CD4-positive, alpha-beta T cell treated with Interferon alpha-2 for 1 hour (primary cell): ENCODE measurements at places on chromosomes 12 and 14.
A peak's percentile ranks its signal among the peaks of the same experiment; 100 is the strongest.

GRCh38 chr12:59973515-59973914 is 377.7 kb downstream of the SLC16A7 start:
- no peak for DNase-seq

DNA sequence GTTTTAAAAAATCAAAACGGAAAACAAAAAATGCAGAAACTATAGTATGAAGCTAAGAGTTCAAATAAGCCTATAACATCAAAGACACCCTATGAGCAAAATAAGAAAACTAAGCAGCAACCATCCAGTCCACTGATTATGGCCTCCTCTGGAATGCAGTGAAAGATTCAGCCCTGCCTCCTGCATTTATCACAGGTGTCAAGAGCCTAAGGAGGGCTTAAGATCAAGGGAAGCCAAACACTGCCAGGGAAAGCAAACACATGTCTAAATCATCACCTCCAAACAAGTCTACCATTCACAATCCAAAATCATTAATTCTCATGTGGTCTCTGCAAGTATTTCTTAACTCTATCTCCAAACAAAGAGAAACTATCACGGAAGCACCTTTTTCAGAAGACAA is 28.4 kb downstream of the SARNP start:
- DNase-seq: no peak

DNA sequence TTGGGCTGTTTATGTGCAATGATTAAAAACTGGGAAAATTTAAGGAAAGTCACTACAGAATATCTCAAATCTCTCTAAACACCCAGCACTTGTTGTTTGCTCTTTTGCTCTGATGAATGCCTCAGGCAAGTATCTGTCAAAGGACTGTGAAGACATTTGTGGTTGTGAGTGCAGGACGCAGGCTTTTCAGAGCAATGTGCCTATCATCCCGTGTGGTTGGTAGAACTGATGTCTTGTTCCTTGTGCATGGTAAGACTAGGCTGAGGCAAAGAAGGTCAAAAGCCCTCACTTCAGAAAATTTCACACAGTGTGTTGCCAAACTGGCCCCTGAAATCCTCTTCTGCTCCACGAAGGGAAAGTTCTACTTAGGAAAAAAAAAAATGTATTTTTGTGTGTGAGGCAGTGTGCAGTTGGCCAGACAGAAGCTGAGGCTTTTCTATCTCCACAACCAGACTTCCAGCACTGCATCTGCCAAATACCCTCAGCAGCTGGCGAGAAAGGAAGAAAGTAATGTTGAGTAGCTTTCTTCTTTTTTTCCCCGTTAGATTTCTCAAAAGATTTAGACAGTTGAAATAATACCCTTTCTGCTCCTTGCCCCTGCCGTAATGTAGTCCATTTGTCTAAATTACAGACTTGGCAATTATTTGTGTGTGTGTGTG is 1103.1 kb downstream of the VRK1 start:
- no peak for DNase-seq

DNA sequence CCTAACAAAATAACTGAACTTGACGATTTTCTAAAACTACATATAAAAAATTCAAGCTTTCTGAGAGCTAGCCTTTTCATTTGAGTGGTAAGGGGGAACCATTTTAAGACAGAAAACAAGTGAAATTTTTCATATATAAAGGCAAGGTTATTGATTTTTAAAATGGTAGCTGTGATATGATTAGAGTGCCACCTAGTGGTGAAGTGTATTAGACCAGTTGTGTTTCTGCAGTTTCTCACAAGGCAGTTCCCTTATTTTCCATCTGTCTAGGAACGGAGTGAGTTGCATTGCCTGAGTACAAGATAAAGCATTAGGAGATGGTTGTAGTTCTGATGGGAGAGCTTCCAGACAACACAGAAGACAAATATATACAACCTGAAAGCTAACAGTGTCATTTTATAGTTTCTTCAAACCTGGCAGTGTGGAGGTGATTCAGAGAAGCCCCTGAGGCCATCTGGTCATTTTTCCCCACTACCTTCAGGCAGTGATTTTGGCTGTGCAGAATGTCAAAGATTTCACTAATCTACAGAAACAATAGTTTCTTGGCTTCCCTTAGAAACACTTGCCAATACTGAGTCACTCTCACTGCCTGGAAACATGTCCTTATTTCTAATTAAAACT is 180.8 kb downstream of the C12orf50 start:
- DNase-seq: peak; percentile 40
